ENCODE measurements at places on chromosomes 1 and 21.

- no peak for DNase-seq
Measured at GRCh38 chr1:229945795-229946194, 121.2 kb upstream of the GALNT2 start.

GRCh38 chr1:152448095-152448494 is 34.0 kb upstream of the CRNN start:
- DNase-seq, result no peak

DNA sequence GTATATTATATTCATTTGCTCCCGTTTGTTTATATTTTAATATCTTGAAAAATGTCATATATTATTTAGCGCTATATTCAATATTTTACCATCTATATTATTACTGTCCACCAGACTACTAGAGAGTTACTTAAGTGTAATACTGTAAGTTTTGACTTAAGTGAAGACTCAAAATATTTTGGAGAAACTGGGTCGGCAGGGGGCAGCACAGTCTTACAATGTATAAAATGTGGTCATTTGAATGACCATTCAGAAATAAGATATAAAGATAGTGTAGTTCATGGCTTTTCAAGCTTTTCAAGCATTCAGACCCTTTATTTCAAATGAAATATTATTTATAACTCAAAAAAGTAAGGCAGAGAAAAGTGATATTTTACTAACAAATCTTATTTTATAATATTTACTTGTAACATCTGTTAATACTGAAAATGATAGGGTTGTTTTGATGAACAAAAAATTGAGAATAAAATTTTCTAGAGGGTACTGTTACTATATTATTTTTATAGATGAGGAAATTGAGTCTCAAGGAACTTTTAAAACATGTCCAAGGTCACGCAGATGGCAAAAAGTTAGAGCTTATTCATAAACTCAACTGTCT is 89.0 kb upstream of the SERTAD4 start:
- peak; percentile 72 for DNase-seq

DNA sequence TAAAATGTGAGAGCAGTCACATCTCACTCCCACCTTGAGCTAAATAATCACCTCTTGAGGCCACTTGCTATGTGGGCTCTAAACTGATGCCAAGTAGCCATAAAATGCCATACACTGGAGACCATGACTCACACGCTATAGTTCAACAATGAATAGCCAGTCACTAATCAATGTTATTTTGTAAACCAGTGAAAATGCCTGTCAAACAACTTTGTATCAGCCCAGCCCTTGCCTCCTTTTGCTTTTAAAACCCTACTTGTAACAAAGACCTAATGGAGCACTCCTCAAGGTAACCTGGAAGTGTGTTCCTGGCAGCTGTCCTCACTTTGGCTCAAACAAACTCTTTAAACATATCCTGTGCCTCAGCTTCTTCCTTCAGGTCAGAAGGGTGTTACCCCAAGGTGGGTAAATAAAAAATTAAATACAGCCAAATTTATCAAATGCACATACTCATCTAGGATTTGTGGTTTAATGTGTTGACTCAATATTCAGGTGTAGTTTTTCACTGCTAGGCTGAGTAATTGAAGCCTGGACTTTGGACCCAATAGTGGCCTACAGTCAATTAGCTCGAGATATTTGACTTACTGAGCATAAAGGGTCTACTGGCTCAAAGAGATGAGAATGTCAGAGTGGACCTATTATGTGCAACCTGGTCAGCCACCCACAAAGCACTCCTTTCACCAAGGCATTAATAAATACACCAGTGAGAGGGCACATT is 154.3 kb downstream of the COQ8A start:
- no peak for DNase-seq

Measured in astrocyte of the cerebellum (primary cell).